Fibroblast of skin of left quadriceps (primary cell): ENCODE measurements at places on chromosomes 2 and 18.
A peak's percentile ranks its signal among the peaks of the same experiment; 100 is the strongest.

- DNase-seq, result no peak
These were observed 713.4 kb downstream of the LRRTM4 start for GRCh38 chr2:76808732-76809131.

GRCh38 chr18:39730606-39731005 lies 2165.0 kb upstream of the CELF4 start:
- DNase-seq, result no peak

- no peak for DNase-seq
These were observed 103.7 kb upstream of the EML6 start for GRCh38 chr2:54619660-54620231.

GRCh38 chr2:151568501-151568900 lies 158.8 kb downstream of the RIF1 start:
- no peak for DNase-seq

- DNase-seq, result no peak
These were observed 57.1 kb downstream of the MAP4K4 start for GRCh38 chr2:101754618-101755017.

- peak; percentile 17 for DNase-seq
These were observed 70.6 kb downstream of the CTAGE1 start for GRCh38 chr18:22346953-22347605.

GRCh38 chr2:10717628-10718027 lies 3.8 kb upstream of the ATP6V1C2 start:
- peak; percentile 14 for DNase-seq

- no peak for DNase-seq
These were observed 14.3 kb upstream of the MAP3K2 start for GRCh38 chr2:127401757-127402695.

- DNase-seq, result no peak
These were observed 4.3 kb downstream of the AAMP start for GRCh38 chr2:218265626-218266025.

DNA sequence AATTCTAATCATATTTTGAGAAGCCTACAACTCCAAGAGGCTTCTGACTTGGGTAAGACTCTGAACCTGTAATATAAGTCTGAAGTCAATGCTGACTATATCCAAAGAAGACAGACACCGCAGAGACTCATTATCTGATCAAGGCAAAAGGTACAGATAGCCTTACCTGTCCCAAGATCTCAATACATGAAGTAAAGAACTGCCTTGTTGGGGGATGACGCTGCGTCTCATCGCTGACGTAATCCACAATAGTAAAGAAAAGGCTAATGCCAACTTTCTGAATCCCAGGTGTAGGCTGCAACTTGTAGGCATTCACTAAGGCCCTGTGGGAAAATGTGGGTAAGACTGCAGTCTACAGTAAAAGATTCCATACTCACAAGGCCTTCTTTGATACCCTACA lies 62.1 kb downstream of the SIGLEC15 start:
- no peak for DNase-seq

GRCh38 chr2:190105554-190105953 lies 43.0 kb upstream of the MSTN start:
- DNase-seq, result no peak

- no peak for DNase-seq
These were observed 43.6 kb downstream of the GRHL1 start for GRCh38 chr2:9995059-9995458.

DNA sequence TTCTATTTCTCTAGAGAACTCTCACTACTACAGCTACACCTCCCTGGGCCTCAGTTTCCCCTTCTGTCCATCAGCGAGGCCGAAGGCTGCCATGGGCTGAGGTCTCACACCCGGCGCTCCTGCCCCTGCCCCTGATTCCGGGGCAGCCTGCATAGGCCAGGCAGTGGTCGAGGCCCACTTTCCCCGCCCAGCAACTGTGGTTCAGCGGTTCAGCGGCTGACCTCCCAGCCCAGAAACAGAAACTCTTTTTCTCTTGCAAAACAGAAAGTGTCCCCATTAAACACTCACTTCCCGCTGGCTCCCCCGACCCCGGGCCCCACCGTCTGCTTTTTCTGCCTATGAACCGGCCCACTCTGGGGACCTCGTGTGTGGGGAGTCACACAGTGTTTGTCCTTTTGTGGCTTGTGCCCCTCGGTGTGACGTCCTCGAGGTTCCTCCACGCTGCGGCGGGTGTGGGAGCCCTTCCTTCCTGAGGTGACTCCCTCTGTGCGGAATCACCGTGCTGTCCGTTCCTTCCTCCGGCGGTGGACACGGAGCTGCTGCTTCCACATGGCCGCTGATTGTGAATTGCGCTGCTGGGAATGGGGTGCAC lies 16.0 kb downstream of the PDCD1 start:
- no peak for DNase-seq

- no peak for DNase-seq
These were observed 143.0 kb downstream of the ABCA12 start for GRCh38 chr2:214995409-214995808.

GRCh38 chr2:62305421-62306176 lies 109.7 kb downstream of the B3GNT2 start:
- DNase-seq, result no peak

- no peak for DNase-seq
These were observed 351.9 kb upstream of the SALL3 start for GRCh38 chr18:78627551-78628346.

DNA sequence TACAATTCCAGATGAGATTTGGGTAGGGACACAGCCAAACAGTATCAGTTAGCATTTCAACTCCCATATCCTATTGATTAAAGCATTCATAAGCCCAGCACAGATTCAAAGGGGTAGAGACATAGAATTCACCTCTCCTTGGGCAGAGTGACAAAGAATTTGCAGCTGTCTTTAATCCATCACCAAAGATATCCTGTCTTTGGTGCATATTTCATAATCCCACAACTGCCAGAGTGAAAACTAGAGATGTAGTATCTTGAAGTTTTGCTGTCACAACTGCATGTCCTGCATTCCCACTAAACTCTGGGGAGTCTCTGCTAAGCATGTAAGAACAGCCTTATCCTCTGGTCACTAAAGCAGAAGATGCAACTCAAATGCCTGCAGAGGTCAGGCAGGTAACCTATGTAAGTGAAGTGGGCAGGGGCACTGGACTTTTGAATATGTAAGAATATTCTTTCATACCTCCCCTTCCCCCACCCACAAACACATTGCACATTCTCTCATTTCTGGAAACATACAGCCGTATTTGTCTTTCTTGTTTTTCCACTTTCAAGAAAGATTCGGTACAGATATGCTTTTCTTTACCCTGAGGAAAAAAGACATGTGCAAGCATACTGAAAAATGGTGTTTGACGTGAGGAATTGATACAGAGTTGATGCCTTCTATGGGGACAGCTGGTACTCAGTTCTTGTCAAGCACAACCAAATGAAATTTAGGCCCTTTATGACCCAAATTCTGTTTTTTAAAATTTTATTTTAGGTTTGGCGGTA lies 283.1 kb downstream of the SP3 start:
- DNase-seq, result no peak

DNA sequence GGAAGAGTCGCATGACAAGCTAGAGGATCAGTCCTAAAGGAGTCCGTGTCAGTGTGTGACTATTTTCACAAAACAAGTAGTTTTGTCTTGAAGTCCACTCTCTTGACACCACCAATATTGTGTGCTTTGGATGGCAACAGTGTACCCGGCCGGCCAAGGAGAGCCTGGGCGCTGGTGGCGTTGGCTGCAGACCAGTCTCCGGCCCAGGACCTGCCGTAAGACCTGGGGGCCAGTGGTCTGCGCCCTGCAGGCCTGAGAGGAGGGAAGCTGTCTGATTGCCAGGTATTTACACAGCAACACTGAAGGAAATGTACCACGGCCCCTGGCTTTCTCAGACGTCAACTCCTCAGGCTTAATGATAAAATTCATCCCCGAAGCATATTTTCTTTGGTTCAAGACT lies 472.4 kb upstream of the SALL3 start:
- DNase-seq, result no peak

DNA sequence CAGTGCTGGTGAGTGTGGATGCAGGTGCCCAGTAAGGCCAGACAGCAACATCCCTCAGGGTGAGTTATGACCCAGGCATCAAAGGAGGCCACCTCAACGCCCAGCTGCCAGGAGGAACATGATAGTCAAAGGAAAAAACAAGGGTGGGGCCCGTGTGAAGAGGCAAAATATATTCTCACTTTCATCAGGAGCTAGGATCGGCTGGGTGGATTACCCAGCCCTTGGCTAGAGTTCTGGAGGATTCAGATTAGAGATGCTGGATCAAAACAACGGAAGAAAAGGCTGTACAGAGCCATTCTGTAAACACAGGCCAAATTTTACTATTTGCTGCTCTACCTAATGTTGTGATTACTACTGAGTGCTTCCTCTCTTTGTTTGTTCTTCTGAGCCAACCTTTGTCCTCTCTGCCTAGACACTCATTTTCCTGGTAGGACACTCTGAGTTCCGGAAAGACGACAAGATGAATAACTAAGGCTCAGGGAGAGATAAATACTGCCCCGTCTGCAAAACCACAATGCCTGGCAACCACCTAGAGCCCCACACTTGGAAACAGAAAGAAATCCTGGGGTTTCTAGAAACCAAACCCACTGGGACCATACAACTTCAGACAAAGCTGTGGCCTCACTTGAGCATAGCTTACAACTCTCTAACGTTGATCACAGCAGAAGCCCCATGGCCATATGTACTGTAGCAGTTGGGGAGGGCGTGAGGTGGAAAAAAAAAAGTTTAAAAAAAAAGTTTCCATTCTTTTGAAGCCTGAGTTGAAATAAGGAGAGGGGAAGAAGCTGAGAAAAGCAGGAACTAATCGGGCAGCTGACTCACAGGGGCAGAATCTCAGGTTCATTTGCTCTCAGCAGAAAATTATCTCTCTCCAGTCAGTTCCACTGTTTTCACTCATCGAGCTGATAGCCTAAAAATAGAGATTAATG lies 17.8 kb upstream of the PMAIP1 start:
- DNase-seq, result peak; percentile 34

GRCh38 chr2:110755491-110756078 lies 23.2 kb downstream of the ACOXL start:
- DNase-seq, result no peak

DNA sequence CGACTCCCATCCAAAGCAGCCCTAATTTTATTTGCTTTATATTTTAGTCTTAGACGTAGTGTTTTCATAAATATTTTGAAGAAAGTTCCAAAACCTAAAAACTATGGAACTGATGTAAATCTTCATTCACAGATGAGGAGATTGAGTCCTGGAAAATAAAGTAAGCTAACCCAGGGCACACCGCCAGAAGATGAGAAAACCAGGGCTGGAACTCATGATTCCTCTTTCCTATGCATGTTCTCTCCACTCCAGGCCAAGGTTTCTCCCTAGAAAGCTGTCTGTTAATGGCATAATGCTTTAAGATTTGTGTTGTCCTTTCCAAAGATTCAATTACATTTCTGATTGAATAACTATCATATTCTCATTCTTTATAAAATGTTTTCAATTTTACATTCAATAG lies 78.4 kb upstream of the ZC3H15 start:
- no peak for DNase-seq

GRCh38 chr2:48530033-48530811 lies at the start of gene STON1:
Gene STON1, plus strand, starts transcription at chr2:48530154. Its CDS starts 50,480 bp downstream, at chr2:48580634.
- DNase-seq, result no peak

- DNase-seq, result no peak
These were observed 82.8 kb downstream of the LOXHD1 start for GRCh38 chr18:46574000-46574742.

DNA sequence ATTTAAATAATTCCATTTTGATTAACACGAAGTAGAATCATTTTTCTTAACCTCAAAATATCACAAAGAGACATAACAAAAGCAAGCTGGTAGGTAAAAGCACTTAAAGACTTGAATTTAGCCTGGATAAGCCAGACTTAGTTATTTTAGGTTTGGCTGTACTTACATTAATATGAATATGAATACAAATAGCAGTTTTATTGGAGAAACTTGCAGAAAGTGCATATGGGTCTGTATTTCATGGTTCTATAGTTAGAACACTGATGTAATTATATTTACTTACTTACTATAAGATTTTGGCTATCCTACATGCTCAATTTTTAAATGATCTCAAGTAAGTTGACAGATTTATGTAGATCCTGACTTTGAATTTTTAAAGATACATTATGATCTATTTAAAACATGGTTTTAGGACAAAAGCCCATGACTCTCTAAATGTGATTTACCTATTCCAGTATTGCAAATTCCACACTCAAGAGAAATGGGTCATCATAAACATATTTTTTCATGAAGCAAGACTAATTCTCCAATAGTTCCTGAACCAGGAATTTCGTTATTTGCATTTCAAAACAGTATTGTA lies 1575.4 kb upstream of the NXPH2 start:
- no peak for DNase-seq

DNA sequence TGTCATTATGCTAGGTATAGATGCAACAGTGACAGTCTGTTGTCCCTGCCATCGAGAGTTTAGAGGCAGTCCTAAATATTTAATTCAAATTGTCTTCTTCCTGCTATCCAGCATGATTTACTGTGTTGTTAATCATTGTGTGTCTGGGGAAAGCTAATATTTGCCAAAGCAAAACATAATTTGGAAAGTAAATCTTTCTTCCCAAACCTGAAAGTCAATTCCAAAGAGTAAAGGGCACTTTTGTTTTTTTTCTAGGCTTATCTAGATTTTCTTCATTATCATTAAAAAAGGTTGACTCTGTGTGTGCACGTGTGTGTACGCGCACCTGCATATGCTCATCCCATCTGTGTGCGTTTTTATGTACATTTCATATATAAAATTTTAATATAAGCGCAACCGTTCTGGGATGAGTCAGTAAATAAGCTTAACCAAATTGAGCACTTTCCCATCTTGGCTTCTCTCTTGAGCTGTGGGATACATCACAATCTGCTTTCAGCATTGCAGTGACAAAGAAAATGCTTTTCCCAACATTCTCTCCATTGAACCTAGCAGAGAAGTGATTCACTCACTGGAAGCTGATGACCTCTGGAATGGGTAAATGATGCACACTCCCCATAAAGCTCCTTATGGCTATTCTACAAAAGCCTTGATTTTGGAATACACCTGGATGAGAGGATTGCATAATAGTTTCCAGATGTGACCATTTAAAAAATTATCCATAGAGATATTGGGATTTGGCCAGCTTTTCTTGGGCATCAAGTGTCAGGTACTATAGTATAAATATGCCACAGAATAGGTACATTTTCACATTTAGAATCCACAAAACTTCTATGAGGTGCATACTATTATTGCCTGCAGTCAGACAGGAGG lies 488.4 kb downstream of the ADCYAP1 start:
- DNase-seq, result no peak

DNA sequence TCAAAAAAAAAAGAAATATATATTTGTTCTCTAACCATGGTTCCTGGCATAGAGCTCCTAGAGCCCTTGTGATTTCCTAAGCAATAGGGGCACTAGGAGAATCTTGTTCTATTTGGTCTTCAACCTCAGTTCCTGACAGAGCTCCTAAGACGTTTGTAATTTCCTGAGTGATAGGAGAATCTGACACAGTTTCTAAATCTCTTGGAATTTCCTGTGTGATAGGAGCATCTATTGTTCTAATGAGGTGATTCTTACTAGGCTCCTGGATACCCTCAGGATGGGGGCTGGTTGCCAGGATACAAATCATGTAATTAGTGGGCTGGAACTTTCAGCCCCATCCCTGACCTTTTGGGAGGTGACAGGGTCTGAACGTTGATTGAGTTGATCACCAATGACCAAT lies 245.8 kb downstream of the ZEB2 start:
- DNase-seq, result no peak
